ENCODE measurements at places on chromosomes 7 and 10.

DNA sequence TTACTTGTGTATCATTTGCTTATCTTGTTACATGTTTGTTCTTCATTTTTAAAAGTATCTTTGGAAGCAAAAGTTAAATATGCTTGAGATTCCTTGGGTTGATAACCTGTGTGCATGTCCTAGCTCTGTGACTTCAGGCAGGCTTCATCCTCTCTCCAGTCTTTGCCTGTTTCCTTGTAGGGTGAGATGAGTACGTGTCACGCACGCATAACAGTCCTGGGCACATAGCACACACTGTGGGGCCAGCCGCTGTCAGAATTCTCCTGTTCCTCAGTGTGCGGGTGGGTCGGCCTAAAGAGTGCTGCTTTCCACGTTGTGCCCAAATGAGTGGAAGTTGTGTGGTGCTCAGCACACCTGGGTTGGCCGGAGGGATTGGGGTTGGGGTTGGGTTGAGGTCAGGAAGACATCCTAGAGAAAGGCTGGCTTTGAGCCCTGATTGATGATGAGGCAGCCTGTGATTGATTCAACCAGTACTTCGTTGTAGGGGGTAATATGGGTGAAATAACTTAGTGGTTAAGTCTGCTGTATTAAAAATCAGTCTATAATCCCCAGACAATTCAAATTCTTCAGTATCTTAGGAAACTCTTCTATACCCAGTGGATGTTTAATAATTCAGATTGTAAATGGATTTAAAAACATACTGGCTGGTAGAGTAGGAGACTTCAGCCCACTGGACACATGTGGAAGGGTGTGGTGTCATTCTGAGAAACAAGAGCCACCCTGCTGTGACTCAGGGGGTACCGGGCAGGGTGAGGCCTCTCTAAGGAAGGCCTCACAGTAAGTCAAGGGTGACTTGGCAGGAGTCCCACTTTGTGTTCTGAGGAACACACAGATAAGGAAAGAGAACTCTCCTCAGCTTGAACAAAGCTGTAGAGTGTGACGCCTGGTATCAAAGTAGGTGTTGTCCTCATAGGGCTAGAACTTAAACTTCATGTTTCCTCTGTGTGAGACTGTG is 54.8 kb downstream of the DAGLB start:
- DNase-seq: no peak

GRCh38 chr10:96789571-96790108 is 42.5 kb upstream of the LCOR start:
- no peak for DNase-seq

GRCh38 chr10:52066383-52066782 is 247.7 kb upstream of the DKK1 start:
- DNase-seq: no peak

- DNase-seq: no peak
These were observed 229.3 kb downstream of the GPR37 start for GRCh38 chr7:124536156-124536762.
